ENCODE measurements at places on chromosomes 5 and 9. TPM values are rescaled to one million over a fixed set of nuclear protein-coding genes. Genes with fewer than 3 reads are reported as not detected.

FYB1 gene
- total RNA-seq = not detected

C8G gene
- not detected for total RNA-seq

TSSK1B gene
- total RNA-seq = not detected

NFIB gene
- total RNA-seq = 15.4 TPM

SPACA9 gene
- total RNA-seq = 2.2 TPM

PDE6A gene
- total RNA-seq = 0.07 TPM

FLT4 gene
- 2.3 TPM for total RNA-seq

LHX3 gene
- total RNA-seq = not detected

CKMT2 gene
- not detected for total RNA-seq

DMGDH gene
- total RNA-seq = 9.6 TPM

FAM153A gene
- total RNA-seq = not detected

SH3TC2 gene
- total RNA-seq = 5.1 TPM

CEMIP2 gene
- 30.8 TPM for total RNA-seq

C7 gene
- not detected for total RNA-seq

ESM1 gene
- total RNA-seq = not detected

HAVCR1 gene
- total RNA-seq = 54.8 TPM

MAMDC2 gene
- 3.1 TPM for total RNA-seq

SPINK6 gene
- not detected for total RNA-seq

DMXL1 gene
- total RNA-seq = 7.4 TPM

HACD4 gene
- total RNA-seq = 2.2 TPM

CDH12 gene
- total RNA-seq = not detected

PRRC2B gene
- total RNA-seq = 36.8 TPM

ANKRD18A gene
- 2.1 TPM for total RNA-seq

TMEM215 gene
- total RNA-seq = not detected

MARCHF11 gene
- not detected for total RNA-seq

ZNF782 gene
- total RNA-seq = 1.6 TPM

GABRB2 gene
- not detected for total RNA-seq

PAEP gene
- total RNA-seq = not detected

PPP3R2 gene
- total RNA-seq = not detected

ZNF79 gene
- 2.5 TPM for total RNA-seq

CDKN2B-AS1 gene
- not detected for total RNA-seq

GLRA1 gene
- total RNA-seq = not detected

BNC2 gene
- 0.12 TPM for total RNA-seq

SPIN1 gene
- total RNA-seq = 83.5 TPM

TEX48 gene
- not detected for total RNA-seq

TMED7 gene
- total RNA-seq = 26.7 TPM

Measured in Caki2 (cell line).